ENCODE measurements at places on chromosomes 4 and X.

DNA sequence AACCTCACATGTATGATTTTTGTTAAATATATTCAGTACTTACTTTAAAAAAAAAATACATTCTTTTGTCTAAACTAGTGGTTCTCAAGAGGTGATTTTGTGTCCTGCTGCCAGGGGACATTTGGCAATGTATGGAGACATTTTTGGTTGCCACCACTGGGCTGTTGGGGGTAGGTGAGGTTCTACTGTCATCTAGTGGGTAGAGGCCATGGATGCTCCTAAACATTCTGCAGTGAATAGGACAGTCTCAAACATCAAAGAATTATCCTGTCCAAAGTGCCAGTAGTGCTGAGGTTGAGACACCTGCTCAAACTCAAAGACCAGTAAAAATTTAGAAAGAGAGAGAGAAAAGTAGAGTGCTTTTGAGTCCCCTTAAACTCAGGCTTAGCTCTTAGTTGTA, 32.9 kb upstream of the PGM2 start:
- no peak for DNase-seq

GRCh38 chrX:110420771-110421499, 62.3 kb downstream of the RTL9 start:
- DNase-seq, result no peak

GRCh38 chr4:92654084-92654483, 350.3 kb downstream of the GRID2 start:
- no peak for DNase-seq

GRCh38 chrX:144293229-144293628, 409.4 kb downstream of the UBE2NL start:
- DNase-seq, result no peak

GRCh38 chr4:832536-832935, 6.6 kb upstream of the CPLX1 start:
- DNase-seq, result no peak

DNA sequence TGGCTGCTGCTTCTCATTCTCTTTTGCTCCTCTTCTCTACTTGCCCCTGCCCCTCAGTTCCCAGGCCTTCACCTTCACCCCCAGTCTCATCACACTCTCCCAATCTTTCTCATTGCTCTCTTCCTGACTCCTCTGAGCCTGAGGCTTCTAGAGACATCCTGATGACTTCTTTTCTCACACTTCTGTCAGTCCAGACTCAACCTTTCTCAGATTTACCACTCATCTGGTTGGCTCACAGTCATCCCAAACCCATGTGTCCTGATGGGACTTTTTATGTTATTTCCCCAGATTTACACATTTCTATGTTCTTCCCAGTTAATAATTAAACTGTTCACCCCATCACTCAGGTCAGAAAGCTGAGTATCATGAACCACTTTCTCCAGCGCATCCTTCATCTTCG, 68.0 kb downstream of the TMA16 start:
- DNase-seq, result no peak

GRCh38 chr4:127251423-127251822, 381.3 kb upstream of the INTU start:
- no peak for DNase-seq

- no peak for DNase-seq
These were observed 276.3 kb upstream of the TACR3 start for GRCh38 chr4:103996064-103996463.

DNA sequence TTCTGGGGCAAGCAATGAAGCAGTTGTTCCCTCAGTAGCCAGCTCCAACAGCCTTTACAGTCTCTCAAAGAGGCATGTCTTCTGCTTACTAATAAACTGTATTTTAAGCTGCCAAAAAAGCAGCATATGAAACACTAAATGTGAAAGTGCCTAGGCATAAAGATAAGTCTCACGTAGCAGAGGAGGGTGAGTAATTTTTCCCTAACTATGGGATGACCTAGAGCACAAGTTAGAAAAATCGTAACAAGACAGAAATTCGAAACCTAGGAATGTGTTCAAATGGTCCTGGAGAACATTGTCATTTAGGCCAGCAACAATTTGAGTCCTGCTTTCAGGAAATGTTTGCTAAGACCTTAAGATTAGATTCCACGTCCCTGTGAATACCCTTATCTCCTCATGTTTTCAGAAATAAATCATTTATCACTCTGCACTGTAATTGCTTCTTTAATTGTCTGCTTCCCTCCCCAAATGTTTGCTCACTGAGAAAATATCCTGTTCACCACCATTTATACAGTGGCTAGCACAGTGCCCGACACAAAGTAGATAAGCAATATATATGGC, 222.2 kb downstream of the KCNIP4 start:
- no peak for DNase-seq

DNA sequence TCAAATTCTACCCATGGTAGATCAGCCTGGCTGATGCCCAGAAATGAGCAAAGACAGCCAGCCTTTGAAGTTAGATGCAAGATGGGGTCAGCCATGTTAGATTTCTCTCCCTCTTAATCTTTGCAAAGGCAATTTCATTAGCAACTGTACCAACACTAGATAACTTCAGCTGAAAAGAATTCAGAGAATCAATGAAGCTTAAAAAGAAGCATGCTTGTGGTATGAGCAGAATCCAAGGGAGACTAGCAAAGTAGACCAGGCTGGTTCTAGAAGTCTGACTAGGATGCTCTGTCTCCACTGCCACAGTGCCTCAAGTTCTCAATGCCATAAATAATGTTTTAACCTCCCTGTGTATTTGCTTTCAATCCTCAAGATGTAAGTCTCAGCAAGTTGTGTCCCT, 247.3 kb downstream of the SLC7A11 start:
- DNase-seq, result no peak

- DNase-seq, result no peak
These were observed 6.8 kb upstream of the MAP9 start for GRCh38 chr4:155383541-155383940.

DNA sequence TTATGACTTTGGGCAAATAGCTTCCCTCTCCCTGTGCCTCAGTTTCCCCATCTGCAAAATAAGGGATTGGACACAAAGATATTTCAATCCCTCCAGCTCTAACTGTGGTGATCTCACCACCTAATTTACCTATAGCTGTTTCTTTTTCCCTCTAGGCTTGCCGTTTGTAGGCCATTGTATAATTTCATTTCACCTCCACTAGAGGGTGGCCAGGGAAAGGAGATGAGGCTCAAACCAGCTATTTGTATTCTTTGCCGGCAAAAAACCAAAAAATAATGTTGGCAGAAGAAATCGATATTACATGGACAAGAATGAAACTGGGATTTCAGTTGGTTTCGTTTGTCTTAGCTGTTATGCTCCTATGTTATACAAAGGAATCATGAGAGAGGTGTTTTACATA, 36.1 kb upstream of the DOCK11 start:
- DNase-seq, result no peak
